ENCODE measurements at places on chromosomes 12 and 14.

GRCh38 chr14:105241641-105242040 is 6.7 kb upstream of the BTBD6 start:
- no peak for DNase-seq

GRCh38 chr12:11827091-11828061 is 177.9 kb downstream of the ETV6 start:
- peak; percentile 58 for DNase-seq

DNA sequence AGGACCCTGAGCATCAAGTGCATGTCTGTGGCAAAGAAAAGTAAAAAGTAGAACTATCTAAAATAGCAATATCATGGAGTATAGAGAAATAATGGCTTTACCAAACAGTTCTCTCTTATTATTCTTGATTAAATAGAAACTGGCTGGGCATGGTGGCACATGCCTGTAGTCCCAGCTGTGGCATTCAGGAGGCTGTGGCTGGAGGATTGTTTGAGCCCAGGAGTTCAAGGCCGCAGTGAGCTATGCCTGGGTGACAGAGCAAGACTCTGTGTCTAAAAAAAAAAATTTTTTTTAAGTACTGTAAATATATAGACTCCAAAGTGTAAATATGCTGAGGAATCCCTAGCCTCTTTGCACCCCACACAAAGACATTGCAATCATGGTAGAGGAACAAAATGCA is 121.9 kb downstream of the KITLG start:
- no peak for DNase-seq

- DNase-seq: no peak
Measured at GRCh38 chr12:122867691-122868461, 28.0 kb downstream of the VPS37B start.

DNA sequence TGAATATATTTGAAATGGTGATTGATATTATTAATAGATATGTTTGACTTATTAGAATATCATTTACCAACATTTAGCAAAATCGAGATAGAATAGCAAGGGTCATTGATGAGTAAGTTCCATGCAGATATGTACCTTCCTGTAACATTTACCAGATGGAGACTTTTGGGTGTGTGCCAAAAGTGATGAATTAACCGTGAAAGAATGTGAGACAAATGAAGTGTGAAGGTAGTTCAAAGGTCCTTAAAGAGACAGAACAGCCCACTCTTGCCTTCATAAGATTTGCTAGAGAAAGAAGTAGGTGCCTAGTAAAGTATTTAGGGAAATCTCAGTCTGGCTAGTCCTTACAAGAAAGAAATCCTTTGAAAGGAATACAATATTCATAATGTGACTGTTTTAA is 45.5 kb downstream of the FGD4 start:
- DNase-seq: peak; percentile 60

GRCh38 chr14:91336093-91336450 is 81.5 kb downstream of the CCDC88C start:
- DNase-seq: no peak

GRCh38 chr12:52175371-52176350 is 16.2 kb downstream of the KRT80 start:
- no peak for DNase-seq

DNA sequence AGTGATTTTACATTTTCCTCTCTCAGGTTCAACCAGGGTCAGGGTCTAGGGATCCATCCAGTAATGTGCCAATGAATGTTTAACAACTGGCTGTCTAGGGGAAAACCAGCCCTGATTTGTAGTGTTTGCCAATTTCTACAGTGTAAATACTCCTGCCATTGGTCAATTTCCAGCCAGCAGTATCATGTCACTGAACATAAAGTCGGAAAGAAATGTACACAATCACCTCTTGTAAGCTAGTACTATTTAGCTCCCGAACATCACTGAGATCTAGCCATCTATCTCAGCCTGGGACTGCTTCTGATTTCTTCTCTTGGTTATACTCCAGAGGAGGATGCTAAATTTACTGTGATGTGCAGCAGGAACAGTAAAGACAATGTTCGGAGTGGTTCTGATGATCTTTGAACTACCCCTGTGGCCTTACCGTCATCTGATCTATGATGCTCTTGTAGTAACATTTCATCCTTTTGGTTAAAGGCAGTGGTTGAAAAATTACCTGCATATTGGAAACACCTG is 36.7 kb upstream of the EGLN3 start:
- no peak for DNase-seq

GRCh38 chr12:56998316-56998715 is 8.0 kb downstream of the ZBTB39 start:
- no peak for DNase-seq

- peak; percentile 71 for DNase-seq
Measured at GRCh38 chr12:75850721-75851462, 180.7 kb downstream of the PHLDA1 start.

DNA sequence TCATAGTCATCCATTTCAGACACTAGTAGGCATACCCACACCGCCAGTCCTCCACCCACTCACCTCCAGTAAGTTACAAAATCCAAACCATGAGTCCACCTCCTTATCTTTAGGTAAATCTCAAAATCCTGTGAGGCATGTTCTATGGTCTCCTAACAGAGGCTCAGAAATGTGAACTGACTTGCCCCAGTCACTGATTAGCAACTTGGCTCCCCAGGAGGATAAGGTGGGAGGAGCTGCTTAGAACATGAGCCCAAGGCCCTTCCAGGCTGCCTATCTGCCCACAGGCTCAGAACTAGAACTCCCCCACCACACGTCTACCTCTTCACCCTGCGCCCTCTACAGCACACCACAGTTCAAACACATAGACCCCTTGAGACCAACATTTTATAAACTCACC is 19.9 kb downstream of the SETD3 start:
- DNase-seq: no peak

GRCh38 chr14:35121026-35121886 is 534 bp downstream of the PPP2R3C start:
- DNase-seq: peak; percentile 16

GRCh38 chr14:84535484-84535883 is 994.5 kb upstream of the FLRT2 start:
- no peak for DNase-seq

GRCh38 chr12:89874146-89874545 is 165.5 kb upstream of the ATP2B1 start:
- DNase-seq: no peak

DNA sequence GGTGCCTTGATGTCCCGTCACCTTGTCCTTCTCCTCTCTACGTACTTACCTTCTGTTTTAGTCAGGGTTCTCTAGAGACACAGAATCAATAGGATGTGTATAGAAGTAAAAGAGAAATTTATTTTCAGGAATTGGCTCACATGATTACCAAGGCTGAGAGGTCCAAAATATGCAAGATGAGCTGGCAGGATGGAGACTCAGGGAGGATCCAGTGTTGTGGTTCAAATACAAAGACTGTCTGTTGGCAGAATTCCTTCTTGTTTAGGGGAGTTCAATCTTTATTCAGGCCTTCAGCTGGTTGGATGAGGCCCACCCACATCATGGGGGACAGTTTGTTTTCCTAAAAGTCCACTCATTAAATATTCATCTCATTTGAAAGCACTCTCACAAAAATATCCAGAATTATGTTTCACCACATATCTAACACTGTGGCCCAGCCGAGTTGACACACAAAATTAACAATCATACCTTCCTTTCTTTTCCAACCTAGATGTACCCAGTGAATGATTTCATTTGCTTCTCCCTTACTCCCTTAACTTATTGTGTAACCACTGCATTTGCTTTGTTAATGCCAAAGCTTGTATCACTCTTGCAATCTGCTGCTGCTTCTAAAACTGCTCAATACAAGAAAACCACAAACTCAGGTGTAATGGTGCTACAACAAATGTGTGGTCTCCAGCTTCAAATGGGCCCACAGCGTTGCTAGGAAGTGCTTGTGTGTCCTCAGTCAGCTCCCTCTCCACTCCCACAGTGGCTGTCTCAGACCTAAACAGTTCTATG is 195.4 kb upstream of the ARHGAP5 start:
- DNase-seq: peak; percentile 61

GRCh38 chr12:8779862-8780261 is 42.6 kb upstream of the A2ML1 start:
- DNase-seq: no peak

GRCh38 chr12:60176891-60177290 is 581.1 kb downstream of the SLC16A7 start:
- no peak for DNase-seq

GRCh38 chr12:110203546-110203945 is 77.5 kb upstream of the ATP2A2 start:
- DNase-seq: no peak

DNA sequence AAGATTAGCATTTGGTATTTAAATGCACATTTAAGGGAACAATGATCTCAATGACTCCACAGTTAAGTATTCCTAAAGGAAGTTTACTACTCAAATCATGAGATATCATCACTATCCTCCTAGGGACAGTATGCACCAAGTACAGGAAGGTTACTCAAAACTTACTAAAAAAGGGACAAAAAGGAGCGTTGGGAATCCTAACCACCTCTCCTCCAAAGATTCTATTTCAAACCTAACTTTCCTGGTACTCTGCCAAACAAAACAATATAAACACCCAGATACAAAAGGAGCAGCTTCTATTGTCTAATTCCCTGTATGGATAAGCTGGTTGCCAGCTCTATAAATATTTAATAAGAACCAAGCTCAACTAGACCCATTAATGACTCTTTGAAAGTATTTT is 377.7 kb downstream of the NUAK1 start:
- peak; percentile 38 for DNase-seq

GRCh38 chr12:110301065-110301806 is 20.2 kb downstream of the ATP2A2 start:
- DNase-seq: no peak

- DNase-seq: no peak
Measured at GRCh38 chr12:45400991-45401390, 185.1 kb downstream of the ANO6 start.

DNA sequence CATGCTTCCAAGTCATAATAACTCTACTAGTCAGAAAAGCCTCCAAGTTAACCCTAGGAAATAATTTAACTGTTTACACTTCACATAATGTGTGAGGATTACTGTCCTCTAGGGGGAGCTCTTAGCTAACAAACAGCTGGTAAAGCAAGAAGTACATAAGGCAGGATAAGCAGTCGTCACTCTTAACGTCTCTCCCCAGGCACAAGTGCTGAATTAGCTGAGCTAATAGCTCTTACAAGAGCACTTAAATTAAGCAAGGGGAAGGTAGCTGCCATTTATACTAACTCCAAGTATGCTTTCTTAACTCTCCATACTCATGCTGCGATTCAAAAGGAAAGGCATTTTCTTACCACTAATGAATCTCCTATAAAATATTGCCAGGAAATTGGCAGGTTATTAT is 79.3 kb upstream of the TSPAN11 start:
- DNase-seq: peak; percentile 65

- DNase-seq: no peak
Measured at GRCh38 chr14:76968621-76969063, 59.9 kb downstream of the IRF2BPL start.

DNA sequence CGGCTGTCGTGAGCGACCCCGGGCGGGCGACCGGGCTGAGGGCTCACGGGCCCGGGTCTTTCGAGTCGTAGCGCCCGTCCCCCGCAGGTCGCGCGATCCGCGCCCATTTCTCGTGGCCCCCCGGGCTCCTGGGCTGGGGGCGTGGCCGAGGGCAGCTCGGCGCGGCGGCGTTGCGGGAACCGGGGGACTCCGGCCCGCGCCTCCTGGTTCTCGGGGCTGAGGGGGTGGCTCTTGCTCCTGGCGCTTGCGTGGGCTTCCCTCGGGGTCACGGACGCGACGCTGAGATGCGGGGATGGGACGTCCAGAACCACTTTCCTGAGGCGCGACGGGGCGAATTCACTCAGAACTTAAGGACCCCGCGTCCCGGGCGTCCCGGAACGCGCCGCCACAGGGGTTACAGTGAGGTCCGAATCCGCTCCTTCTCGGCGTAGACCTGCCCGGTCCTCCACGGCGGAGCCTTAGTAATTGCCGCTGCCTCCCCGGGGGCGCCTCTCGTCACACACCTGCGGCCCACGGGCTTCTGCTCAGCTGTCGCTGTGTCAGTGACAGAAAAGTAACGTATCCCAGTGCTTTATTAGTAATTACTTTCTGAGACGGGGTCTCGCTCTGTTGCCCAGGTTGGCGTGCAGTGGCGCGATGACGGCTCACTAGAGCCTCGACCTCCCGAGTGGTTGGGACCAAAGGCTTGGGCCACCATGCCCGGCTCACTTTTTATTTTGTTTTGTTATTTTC is 606 bp downstream of the EP400 start:
- DNase-seq: no peak

DNA sequence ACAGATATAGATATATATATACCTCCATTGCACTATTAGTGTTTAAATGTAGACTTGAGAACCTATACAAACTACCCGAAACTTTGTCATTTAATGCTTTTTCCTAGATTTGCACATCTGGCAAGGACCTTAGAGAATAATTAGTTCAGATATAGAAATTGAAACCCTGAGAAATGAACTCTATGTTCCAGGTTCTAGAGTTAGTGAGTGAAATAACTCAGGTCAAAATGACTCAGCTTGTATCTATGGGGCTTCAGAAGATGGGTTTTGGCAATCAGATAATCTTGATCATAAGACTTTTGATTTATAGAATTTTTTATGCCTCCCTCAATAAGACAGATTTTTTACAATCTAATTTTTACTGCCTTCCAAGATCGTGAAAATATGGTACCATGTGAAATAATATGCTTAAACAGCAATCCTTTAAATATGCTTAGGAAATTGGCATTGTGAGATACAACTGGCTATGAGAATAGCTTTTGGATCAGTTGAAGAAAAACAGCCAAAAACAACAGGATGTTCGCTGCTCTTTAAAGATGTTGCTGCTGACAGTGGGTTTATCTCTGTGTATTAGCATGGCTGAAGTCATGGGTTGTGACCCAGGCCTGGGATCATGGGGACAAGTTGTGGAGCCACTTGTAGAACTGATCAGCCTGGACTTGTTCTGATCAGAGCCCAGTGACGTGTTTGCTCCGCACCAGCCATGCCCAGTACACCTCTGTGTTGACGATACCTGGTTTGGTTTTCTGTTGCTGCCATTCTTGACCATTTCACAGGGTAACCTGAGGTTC is 63.6 kb downstream of the TTLL5 start:
- DNase-seq: no peak

DNA sequence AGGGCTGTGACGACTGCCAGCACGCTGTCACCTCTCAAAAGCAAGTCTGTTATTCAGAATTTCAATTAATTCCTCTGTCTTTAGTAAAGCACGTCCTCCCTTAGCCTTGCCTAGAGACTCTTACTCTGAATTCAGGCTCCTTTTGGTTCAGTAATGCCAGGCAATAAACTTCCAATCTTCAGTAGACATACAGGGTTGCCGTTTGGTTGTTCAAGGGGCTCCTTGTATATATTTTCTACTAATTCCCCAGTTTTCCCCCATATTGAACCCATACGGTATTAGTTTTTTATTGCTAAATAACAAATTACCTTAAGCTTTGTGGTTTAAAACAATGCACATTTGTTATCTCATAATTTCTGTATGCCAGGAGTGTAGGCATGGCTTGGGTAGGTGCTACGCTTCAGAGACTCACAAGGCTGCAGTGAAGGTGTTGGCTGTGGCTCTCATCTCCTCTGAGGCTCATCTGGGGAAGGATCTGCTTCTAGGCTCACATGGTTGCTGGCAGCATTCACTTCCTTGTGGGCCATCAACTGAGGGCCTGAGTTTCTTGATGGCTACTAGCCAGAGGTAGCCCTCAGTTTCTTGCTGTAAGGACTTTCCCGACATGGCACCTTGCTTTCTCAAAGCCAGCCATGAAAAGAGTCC is 7.3 kb upstream of the CLECL1 start:
- DNase-seq: no peak

GRCh38 chr14:103749860-103750259 is 34.2 kb downstream of the ZFYVE21 start:
- DNase-seq: no peak

GRCh38 chr14:64234877-64235651 is 59.1 kb downstream of the ESR2 start:
- peak; percentile 17 for DNase-seq
